NCI-H2081 (cell line): ENCODE measurements at places on chromosomes 16 and 17.
A peak's percentile ranks its signal among the peaks of the same experiment; 100 is the strongest.

GRCh38 chr17:47607481-47607880, 42.2 kb upstream of the KPNB1 start:
- DNase-seq, result no peak

GRCh38 chr16:1723450-1724147, 17.6 kb downstream of the MAPK8IP3 start:
- peak; percentile 23 for DNase-seq

GRCh38 chr17:45771271-45771959, 12.7 kb upstream of the CRHR1 start:
- no peak for DNase-seq

DNA sequence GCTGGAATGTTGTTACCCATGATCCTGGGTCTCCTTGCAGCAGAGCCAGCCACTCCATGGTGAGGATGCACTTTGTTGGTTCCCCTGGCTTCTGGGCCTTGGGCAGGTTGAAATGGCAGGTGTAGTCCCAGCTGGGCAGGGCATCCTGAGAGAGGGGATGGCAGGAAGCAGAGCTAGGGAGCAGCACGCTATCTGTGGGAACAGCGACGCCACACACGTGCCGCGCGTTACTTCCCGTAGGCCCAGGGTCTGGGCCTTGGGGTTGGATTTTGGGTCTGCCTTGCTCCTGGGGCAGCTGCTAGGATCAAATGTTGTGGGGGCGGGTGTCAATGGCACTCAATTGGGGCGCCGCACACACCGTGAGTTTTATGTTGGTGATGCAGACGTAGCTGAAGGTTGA, 368.0 kb downstream of the CPPED1 start:
- DNase-seq, result no peak

DNA sequence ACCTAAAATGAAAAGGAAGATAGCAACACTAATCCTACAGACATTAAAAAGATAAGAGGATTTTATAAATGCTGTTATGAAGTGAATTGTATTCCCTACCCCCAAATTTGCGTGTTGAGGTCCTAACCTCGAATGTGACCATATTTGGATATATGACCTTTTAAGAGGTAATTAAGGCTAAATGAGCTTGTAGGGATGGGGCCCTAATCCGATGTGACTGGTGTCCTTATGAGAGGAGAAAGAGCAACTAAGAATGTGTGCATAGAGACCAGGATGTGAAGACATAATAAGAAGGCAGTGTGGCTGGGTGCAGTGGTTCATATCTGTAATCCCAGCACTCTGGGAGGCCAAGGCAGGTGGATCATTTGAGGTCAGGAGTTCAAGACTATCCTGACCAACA, 48.2 kb upstream of the FAM20A start:
- no peak for DNase-seq

DNA sequence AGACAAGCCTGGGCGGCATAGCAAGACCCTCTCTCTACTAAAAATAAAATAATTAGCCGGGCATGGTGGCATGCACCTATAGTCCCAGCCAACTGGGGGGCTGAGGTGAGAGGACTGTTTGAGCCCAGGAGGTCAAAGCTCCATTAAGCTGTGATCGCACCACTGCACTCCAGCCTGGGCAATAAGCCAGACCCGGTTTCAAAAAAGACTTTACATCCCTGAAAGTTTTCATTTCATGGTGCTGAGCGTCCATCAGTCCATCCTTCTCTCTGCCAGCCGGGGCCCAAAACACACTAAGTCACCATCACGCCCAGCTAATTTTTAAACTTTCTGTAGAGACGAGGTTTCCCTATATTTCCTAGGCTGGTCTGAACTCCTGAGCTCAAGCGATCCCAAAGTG, 10.6 kb downstream of the RAB40B start:
- no peak for DNase-seq

GRCh38 chr17:57016071-57016763, 38.3 kb downstream of the SCPEP1 start:
- no peak for DNase-seq

DNA sequence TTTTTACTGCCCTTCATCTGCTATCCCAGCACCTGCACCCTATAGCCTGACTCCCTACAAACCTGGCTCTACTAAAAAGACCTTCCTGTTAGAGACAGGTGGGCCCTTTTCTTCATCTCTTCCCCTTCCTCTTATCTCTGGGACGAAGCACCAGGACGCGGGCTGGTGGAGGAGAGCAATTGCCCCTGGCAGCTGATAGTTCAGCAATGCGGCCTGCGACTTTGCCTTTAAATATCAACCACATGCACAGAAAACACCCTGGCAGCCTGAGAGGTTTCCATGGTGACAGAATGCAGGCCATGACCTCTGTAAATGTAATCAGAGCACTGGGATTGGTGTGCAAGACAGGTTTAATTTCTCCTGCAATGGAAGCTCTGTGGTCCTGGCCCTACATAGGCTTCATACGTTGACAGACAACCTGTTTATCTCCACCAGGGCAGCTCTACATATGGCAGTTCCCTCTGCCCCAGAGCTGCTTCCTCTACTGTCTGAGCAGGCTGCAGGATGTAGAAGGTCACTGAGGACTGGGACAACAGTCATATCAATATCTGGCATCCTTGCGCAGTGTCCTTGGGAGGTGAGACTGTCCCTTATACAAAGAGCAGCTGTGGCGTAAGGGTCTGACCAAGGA, 10.0 kb upstream of the SKAP1 start:
- DNase-seq, result peak; percentile 33

DNA sequence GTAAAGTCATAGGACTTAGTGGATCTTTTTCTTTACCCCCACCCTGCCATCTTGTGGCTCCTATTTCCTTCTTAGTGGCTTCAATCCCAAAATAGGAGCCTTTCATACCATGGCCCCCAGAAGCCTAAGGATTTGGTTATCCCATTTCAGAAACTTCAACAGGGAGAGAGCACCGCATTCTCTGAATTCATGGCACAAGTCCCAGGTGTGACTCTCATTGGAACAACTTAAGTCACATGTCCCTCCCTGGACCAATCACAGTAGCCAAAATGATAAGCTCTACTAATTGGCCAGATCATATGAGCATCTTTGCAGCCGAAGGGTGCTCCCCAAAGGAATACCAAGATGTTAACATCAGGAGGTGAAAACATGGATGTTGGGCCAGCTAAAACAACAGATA, 43.2 kb downstream of the AXIN2 start:
- DNase-seq, result no peak
